ENCODE measurements at places on chromosomes 13 and 19.

DNA sequence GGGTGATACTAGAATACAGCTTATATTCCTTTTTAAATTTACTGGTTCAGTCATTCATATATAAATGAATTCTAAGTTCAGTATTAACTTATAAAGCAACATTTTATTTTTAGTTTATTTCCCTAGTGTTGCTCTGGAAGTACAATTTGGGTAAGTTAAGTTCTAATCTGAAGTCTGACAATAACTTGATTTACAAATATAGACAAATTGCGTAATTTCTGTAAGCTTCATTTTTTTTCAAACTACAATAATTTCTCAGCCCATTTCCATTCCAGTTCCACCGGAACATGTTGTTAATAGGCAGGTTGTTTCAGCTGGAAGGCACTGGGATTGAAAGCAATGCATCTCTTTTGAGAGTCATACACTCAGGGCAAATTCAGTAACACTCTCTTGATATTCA, 2000.7 kb downstream of the OLFM4 start:
- no peak for DNase-seq

GRCh38 chr13:79986890-79987289, 354.0 kb downstream of the SPRY2 start:
- peak; percentile 28 for DNase-seq

DNA sequence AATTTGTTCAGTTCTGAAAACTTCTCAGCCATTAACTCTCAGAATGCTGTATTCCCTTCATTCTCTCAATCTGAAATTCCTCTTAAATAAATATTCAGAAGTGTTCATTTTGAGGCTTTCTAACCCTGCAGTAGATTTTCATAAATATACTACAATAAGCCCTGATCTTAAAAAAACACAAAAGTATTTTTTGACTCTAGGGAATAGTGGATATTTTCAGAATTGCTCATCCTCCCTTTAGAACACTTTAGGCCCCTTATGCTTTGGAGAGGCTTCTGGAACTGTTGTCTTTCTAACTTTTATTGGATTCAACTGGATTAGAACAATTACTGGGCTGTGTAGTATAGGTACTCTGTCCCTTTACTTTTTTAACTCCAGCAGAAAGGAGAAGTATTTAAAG, 1662.6 kb upstream of the MIR17HG start:
- DNase-seq = no peak

DNA sequence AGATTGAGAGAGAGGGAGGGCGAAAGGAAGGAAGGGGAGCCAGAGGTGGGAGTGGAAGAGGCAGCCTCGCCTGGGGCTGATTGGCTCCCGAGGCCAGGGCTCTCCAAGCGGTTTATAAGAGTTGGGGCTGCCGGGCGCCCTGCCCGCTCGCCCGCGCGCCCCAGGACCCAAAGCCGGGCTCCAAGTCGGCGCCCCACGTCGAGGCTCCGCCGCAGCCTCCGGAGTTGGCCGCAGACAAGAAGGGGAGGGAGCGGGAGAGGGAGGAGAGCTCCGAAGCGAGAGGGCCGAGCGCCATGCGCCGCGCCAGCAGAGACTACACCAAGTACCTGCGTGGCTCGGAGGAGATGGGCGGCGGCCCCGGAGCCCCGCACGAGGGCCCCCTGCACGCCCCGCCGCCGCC, at the start of gene TNFSF11:
TNFSF11 (plus strand) TSS at position 142 of the 400 bp plus-strand sequence; CDS start at position 294, 152 bp downstream.
- DNase-seq = no peak

- DNase-seq = no peak
Observed at GRCh38 chr13:30465343-30465592, 468 bp downstream of the HMGB1 start.

GRCh38 chr19:42420055-42420544, 7.1 kb downstream of the LIPE start:
- peak; percentile 61 for DNase-seq

DNA sequence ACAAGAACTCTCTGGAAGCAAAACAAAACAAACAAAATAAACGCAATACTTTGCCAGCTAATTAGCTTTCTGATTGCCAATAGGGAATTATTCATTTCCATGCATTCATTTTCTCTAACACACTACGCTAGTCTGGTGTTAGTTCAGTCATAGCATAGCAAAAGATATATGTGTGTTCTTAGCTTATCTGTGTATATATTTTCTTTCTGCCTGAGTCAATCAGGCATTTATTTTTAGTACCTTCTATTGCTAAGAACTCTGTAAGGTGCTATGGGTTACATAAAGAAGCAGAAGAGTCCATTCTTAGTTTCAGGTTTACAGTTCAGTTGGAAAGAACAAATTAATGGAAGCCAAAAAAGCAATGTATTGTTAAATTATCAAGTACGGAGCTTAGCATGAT, 490.9 kb downstream of the KLF5 start:
- DNase-seq = no peak

Measured in suppressor macrophage (primary cell).